ENCODE measurements at places on chromosomes 6 and 20. TPM values are rescaled to one million over a fixed set of nuclear protein-coding genes. Genes with fewer than 3 reads are reported as not detected.

- no peak for DNase-seq
Observed at GRCh38 chr6:126724821-126725220, 384.9 kb downstream of the CENPW start.

DNA sequence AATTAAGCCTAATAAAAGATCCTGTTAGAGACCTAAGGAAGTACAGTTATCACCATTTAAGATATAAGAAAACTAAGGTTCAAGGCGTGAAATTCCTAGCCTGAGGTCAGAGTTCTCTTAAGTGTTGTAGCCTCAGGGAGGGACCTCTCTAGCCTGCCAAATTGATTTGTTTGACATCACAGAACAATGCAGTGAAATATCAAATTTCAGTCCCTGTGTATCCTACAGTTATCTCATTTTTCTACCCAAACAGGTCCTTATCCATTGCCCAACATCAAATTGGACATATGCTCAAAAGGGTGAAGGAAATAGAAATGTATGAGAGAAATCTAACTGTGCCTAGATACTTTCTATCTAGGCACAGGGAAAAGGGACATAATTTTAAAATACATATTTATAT is 63.0 kb downstream of the NCOA7 start:
- DNase-seq = no peak

GRCh38 chr6:139988685-139989084 is 614.2 kb upstream of the CITED2 start:
- no peak for DNase-seq

Gene GMPR
- total RNA-seq = 266 TPM

Data from prostate gland (tissue), 2 donors.